Stimulated activated CD8-positive, alpha-beta memory T cell treated with anti-CD3 and anti-CD28 coated beads, Interleukin-4, amount 100 ng/mL, for 1 hour (primary cell): ENCODE measurements at places on chromosomes 13 and 19.

- DNase-seq, result no peak
Observed at GRCh38 chr13:31797154-31797775, 57.9 kb downstream of the RXFP2 start.

DNA sequence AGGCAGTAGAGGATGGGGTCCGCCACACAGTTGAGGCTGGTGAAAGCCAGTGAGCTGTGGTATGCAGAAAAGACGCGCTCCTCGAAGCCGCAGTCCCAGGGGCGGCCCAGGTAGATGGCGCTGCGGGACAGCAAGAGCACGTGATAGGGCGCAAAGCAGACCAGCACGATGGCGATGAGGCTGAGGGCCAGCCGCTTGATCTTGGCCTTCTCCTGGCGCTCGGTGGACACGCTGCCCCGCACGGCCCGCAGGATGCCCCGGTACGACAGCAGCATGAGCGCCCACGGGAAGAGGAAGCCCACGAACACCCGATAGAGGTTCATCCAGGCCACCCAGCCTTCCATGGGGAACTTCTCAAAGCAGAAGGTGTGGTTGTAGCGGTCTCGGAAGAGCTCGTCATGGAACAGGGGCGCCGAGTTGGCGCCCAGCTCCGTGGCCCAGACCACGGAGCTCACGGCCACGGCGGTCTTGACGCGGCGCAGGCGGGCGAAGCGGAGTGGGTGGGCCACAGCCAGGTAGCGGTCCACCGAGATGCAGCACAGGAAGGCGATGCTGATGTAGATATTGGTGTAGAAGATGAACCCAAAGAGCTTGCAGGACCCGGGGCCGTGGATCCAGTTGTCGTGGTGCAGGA, 6.5 kb upstream of the OPA3 start:
- DNase-seq, result no peak

- no peak for DNase-seq
Observed at GRCh38 chr13:43291287-43292060, 268.1 kb downstream of the DNAJC15 start.

DNA sequence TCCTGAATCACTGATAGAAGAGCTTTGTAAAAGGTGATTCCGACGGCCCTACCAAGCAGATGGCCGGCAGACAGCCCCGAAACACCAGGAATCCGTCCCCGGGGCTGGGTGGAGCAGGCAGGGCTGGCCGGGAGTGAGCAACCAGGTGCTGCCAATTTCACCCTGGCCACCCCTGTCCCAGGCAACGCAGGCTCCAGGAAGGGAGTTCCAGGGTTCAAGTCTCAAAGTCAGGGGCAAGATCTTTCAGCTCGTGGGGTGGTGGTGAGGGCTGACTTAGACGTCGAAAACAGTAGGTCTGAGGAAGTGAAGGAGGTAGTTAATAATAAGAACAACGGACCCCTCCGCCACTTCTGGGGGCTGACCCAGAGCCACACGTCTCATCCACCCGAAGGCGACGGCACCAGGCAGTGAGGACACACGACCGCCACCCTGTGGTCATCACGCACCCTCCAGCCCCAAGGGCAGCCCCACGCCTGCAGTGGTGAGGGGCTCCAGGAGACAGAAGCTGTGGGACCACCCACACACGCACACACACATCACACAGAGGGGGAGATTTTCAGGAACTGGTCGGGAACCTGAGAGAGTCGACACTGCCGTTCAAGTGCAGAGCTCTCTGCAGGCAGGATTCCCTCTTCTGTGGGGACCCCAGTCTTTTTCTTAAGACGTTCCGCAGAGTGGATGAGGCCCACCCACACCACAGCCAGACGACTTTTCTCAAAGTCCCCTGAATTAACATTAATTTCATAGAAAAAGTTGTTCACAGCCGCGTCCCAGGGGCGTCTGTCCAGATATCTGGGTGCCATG, 67.2 kb downstream of the SPACA7 start:
- no peak for DNase-seq

DNA sequence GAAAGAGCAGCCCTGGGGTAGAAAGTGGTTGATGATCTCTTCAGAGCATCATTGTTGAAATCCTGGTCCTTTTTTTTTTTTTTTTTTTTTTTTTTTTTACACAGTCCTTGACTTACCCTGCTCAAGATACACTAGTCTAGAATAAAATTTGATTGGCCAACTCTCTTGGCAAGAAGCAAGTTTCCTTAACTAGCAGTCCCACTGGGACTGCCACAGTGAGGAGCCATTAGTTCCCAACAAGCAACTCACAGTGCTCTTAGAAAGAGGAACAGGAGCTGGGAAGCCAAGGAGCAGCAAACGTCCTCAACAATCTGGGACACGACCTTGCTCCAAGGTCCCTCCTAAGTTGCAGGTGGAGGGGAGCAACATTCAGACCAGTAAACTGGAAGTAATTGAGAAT, 47.9 kb upstream of the INTS6 start:
- no peak for DNase-seq

DNA sequence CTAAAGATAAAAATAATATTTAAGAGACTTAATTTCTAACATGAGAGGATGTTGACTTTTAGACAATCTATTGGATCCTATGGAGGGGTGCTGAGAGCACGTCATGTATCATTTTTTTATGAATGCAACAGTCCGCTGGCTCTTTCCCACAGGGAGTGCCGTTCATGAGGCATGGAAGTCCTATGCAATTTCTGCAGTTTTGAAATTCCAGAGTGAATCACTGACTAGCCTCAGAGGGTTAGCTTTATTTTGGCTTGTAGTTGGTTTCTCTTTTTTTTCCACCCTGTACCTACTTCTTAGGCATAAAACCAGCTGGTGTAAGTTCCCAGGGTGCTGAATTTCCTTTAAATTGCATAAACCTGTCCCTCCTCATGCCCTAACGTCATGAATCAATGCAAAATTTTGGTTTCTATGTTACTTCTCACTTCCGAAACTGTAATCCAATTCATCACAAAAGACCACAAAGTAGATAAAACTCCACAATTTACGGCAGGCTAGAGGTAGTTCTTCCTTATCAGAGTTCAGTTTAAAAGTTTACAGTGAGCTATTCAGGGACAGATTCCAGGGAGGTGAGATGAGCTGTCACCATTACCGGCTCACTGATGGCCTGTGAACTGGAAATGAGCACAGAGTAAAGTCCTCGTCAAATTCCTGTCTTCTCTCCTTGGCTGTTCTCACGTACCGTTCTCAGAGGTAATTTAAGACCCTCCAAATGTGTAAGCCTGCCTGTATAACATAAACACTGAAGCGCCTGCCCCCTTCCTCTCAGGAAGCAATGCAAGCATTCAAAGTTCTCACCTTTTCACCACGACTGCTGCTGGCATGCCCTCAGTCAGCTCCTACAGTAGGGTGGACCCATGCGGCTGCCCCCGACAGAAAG, 216.6 kb upstream of the SLC10A2 start:
- DNase-seq, result no peak

- DNase-seq, result no peak
Observed at GRCh38 chr13:61778531-61778930, 362.9 kb upstream of the PCDH20 start.

GRCh38 chr13:99507986-99508385, 6.7 kb downstream of the TM9SF2 start:
- DNase-seq, result no peak

- no peak for DNase-seq
Observed at GRCh38 chr13:109764470-109765291, 21.7 kb downstream of the IRS2 start.

DNA sequence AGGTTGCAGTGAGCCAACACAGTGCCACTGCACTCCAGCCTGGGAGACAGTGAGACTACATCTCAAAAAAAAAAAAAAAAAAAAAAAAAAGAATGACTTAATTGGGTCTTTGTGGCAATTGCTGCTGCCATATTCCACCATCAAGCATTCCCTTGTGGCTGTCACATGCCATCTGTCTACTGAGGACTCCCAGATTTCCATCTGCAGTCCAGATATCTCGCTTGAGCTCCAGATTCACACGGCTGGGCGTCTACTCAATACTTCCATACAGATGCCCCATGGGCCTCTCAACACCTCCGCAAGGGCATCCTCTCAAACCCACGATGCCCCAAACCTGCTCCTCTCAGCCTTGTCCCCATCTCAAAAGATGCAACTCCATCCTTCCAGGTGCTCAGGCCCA, 12.9 kb downstream of the TMEM143 start:
- DNase-seq, result no peak

- DNase-seq, result no peak
Observed at GRCh38 chr19:38009650-38010242, 102.7 kb downstream of the SIPA1L3 start.

- DNase-seq, result no peak
Observed at GRCh38 chr13:24232474-24232873, 72.0 kb downstream of the SPATA13 start.

DNA sequence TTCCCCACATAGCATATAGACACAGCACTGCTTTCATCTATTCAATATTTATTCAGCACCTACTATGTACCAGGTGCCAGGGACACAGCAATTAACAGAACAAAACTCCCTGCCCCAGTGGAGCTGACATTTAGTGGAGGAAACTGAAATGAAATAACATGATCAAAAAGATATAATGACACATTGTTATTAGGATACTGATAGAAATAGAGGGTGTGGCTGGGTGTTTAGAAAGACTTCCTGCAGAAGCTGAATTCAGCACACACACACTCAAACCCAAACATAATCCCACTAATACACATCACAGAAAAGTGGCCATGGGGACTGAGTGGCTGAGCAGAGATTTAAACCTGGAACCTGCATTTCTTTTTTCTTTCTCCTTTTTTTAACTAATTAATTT, 3.8 kb upstream of the CDC37 start:
- no peak for DNase-seq

DNA sequence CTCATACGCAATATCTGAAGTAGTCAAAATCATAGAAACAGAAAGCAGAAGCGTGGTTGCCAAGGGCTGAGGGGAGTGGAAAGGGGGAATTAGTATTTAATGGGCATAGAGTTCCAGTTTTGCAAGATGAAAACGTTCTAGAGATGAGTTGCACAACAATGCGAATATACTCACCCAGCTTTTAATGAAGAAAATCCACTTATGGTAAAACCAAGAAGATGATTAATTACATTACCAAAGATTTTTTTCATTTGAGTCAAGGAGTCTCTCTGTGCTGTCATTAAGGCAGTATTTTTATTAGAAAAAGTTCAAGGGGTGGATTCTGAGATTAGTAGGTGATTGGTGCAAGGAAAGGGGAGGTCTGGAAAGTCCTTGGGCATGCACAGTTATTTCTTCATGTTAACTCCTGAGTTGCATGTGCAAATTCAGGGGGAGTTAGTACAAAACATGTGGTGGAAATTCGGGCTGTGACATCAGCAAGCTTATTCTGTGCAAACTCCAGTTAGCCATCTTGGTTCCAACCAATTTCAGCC, 6.9 kb upstream of the CBY2 start:
- no peak for DNase-seq

DNA sequence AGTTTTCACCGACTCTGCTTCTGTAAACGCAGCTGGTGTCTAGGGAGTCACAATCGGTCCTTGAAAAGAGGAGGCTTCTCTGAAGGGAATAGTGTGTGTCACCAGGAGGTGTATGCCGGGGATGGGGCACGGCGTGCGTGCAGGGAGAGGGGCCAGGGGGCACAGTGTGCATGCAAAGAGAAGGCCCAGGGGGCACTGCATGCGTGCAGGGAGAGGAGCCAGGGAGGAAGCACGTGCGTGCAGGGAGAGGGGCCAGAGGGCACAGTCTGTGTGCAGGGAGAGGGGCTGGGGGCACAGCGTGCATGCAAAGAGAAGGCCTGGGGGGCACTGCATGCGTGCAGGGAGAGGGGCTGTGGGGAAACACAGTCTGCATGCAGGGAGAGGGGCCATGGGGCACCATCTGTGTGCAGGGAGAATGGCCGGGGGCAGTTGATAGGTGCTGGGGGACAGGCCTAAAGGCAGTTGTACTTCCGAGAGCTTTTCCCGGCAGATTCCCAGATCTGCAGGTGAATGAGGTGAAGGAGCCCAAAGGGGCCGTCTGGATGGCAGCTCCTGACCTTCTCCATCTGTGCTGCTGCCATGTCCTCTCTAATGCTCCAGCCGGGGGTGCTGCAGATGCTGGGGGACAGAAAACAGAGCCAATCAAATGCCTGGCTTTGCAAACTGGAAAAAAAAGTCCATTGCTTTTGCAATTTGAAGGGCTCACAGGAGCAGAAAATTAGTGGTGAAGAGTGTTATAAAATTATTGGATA, 36.4 kb downstream of the ATP11A start:
- no peak for DNase-seq

DNA sequence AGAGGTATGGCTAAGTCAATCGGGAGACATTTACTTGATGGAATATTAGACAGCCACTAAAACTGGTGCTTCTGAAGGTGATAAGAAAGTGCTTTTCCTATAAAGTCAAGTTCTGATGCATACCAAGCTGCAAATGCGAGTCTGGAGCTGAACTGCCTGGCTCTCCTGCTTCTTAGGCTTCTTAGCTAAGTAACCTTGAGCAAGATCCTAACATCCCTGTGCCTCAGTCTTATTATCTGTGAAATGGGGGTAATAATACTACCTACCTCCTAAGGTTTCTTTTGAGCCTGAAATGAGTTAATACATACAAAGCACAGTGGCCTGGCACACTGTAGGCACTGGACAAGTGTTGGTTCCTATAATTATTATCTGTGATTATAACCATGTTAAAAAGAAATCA, 64.5 kb downstream of the ZIC5 start:
- no peak for DNase-seq

DNA sequence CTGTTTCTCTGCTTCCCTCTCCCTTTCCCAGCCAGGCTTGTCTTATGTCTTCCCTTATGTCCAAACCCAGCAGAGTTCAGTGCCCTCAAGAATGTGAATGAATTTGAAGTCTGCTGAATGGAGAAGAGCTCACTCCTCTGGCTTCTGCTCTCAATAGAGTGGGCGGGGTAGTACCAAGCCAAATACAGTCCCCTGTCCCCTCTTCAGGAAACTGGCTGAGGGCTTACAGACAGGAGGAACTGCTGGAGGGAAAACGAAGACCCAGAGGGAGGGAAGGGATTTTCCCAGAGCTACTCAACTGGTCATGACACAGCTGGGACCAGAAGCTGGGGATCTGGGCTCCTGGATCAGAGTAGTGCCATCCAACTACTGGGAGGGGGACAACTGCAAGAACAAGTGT, 32.9 kb upstream of the POU2F2 start:
- DNase-seq, result no peak
